HuH-7.5 (cell line): ENCODE measurements at places on chromosomes 13 and 19.

DNA sequence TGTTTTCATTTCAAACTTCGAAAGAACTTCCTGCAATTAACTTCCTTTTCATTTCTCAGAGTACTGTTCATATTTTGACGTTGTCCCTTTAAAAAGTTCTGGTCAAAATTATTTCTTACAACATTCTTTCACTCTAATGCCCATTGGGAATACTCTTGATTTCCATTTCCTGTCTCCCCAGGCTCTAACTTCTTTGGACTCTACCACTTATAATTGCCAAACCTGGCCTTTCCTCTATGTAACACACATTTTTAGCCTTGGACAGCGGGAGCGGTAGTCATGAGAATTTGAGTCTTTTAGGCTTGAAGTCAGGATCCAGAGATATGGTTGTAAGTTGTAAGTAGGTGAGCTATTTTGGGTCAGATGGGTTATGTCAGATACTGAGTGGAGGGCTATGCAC, 163.5 kb upstream of the SPRY2 start:
- DNase-seq = no peak

GRCh38 chr13:54574791-54575190, 1546.2 kb downstream of the OLFM4 start:
- peak; percentile 23 for DNase-seq

DNA sequence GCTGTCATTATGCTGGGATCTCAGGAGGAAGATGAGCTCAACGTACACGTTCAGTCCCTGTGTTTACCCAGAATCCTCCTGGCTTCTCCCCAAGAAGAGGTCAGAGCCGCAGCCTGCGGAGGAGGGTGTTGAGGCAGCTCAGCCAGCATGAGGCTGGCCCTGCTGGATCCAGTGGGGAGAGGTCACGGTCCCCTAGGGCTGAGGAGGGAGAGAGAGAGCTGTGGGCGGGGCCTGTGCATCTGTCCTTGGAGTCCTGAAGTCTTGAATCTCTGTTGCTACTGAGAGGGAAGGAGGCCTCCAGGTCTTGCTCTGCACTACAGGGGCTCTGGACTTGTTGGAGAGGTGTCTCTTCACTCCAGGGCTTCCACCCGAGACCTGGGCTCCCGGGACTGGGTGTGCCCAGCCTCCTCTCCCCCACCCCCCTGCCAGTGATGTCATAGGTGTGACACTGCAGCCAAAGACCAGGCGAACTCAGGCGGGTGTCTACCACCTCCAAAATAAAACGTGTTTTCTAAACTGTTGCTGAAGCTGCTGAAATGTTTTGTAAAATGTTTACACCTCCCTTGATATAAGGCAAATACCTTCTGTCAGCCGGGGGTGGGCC, 77.9 kb upstream of the KCTD15 start:
- DNase-seq = no peak

DNA sequence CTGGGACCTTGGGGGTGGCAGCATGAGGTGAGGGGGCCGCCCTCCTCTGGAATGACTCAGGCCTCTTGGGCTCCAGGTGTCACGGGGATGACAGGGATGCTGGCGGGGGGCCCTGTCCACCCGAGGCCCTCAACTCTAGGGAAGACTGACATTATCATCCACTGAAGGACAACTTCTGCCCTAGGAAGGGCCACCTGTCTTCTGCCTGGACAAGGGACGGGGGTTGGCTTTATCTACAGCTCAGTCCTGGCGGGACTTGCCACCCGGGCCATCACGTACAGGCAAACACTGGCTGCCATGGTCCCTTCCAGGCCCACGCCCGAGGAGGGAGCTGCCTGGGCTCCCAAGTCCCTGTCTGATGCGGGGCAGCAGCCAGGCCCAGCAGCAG, 130.7 kb downstream of the STK24 start:
- DNase-seq = no peak

- DNase-seq = no peak
Measured at GRCh38 chr13:66586489-66586888, 643.6 kb downstream of the PCDH9 start.

DNA sequence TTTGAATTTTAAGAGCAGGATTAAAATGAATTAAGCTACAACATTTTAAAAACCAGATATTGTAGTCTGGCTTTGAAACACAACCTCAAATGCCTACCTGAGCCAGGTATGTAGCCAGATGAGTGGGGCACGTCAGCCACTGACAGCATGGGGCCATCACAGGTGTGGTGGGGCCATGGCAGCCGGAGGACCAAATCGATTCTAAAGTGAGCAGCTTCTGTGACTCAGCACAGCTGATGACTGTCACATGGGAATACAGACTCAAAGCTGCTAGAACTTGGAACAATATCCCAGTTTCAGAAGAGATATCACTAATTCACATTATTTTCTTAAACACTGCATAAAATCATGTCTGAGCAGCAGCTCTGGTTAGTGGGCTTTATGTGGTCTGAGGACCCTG, 52.8 kb downstream of the SERP2 start:
- DNase-seq = no peak

GRCh38 chr19:45191375-45191774, 12.8 kb downstream of the BLOC1S3 start:
- DNase-seq = no peak

DNA sequence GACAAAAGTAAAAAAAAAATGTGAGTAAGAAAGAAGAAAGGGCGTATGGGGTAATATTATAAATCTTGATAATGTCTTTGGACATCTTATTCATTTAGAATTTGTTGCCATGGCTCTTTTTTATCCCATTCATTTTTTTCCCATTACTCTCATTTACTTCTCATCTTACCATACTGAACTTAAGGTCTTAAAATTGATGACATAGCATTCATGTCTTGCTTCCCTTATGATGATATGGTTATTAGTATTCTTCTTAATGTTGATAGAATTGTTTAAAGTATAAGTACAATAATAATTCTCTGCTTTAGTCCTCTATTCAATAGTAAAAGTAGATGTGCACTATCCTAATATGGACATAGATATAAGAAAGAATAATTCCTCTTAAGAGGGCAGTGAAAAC, 204.1 kb upstream of the KLF12 start:
- DNase-seq = no peak

DNA sequence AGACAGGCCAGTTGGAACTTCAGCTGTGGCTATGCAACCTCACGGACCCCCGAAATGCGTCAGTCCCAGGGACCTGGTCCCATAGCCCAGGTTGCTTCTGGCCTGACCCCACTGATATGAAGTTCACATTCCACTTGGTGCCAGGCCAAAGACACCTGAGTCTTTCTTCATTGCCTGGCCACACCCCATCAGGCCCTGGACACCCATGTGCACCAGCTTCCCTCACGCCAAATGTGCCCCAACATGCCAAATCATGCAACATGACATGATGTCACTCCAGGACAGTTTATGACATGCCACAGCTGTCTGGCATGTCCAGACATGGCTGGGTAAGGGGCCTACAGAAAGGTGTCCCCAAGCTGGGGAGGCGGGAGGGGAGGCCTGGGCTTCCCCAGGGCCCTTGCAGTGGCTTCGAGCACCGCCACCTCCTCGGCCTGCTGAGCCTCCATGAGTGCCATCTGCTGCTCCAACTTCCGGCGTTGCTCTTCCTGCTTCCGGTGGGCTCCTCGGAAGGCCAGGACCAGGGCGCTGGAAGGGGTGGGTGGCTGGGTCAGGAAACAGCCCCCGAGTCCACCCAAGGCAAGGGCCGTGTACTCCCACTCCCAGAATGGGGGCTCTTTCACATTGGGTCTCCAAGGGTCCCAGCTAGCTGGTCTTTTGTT, 4.3 kb upstream of the NR2F6 start:
- no peak for DNase-seq

GRCh38 chr13:61052175-61052574, 363.5 kb downstream of the PCDH20 start:
- no peak for DNase-seq

DNA sequence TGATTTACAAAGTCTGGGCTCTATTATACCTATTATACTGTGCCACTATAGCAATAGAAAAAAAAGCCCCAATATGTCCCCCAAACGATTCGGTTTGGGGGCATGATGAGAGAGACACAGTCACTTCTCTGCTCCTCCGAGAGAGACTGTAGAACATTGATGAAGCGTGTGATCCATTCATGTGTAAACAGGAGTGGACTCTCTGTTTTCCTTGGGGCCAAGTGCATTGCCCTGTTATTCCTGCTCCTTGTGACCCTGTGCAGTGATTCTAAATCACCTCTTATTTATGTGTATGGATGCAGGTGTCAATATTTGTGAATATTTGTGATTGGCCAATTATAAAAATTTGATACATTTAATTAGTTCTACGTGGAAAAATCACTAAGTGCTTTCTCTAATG, 17.0 kb downstream of the F10 start:
- no peak for DNase-seq

DNA sequence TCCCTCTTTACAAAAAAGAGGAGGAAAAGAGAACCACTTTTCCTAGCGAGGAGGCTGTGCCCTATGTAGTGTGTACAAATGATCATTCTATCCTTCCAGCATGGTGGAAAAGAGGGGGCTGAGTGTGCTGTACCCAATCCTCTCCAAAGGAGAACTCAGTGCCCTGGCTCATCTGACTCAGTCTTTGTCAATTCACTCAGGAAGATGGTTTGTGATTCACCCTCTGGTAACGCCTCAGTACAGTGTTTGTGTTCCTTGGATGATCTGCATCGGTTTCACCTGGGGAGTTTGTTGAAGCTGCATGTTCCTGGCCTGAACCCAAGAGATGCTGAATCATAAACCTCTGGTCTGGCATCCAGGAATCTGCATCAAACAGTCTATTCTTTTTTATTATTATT, 18.3 kb upstream of the ENOX1 start:
- DNase-seq = no peak

GRCh38 chr13:30138511-30138910, 168.8 kb downstream of the KATNAL1 start:
- no peak for DNase-seq

GRCh38 chr19:49229416-49229815, 71.8 kb downstream of the TRPM4 start:
- no peak for DNase-seq

DNA sequence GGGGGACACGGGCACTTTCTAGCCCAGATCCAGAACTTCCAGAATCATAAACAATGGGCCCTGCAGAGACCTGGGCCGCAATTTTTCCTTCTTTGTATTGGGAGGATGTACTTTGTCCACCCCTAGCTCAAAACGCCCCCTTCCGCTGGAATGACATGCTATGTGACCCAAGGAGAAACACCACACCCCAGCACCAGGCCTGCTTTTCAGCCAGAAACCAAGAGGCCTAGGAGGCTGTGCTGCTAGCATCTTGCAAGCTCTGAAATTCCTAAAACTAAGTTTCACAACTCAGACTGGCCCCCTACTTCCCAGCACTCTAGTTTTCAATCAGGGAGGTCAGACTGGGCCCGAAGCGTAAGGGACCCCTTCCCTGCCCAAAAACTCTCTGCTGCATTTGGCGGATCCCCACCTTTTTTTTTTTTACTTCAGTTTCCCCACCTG, 538 bp downstream of the LSM4 start:
- peak; percentile 83 for DNase-seq

DNA sequence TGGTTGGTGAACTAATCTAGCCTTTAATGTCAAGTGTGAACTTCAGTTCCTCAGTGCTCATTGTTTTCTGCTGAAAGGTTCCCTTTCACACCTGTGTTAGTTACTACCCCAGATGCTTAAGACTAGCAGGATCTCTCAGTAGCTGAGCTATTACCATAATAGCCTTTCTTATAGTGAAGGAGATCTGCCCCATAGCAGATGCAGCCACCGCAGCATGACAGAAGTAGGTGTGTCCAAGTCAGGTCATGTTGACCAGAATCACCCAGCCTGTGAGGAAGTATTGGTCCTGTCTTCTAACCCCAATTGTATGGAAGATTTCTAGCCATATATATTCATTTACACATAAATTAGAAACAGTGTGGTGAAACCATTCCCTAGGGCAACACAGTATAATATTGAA, 37.3 kb downstream of the ZAR1L start:
- DNase-seq = no peak

DNA sequence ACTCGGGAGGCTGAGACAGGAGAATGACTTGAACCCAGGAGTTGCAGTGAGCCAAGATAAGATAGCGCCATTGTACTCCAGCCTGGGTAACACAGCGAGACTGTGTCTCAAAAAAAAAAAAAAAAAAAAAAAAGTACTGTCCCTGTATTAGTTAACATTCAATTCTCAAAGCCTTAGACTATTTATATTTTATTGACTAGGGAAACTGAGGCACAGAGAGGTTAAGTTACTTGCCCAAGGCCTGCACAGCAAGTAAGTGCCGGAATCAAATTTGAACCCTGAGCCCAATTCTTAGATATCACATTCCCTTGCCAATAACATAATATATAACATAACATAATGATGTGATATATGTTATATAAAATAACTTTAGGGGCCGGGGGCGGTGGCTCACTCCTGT, 921 bp upstream of the KLC3 start:
- DNase-seq = no peak

- DNase-seq = no peak
Measured at GRCh38 chr19:12792853-12793289, 1.6 kb downstream of the JUNB start.

DNA sequence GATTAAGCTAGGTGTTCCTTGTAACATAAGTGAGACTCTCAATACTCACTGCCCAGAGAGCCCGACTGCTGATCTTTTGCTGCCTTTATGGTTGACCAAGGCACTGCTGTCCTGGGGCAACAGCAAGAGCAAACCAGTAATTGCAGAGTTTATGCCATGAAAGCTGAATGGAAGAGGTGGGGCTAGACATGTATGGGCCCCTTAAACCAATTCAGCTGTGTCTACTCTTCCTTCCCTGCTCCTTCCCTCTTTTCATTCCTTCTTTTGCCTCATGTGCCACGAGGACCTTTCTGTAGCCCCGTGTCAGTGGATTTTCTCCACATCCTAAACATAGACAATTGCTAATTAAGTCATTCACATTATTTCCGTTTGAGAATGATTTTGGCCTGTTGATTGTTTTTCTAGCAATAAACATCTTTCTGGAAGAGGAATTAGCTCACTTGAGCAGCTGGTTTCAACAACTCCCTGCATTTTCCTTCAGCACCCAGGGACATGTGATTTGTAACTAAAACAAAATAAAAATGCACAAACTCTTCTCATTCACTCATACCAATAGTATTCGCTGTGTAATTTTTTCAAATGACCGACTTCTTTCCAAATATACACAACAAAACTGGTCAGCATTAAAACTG, 40.5 kb downstream of the RAP2A start:
- no peak for DNase-seq

DNA sequence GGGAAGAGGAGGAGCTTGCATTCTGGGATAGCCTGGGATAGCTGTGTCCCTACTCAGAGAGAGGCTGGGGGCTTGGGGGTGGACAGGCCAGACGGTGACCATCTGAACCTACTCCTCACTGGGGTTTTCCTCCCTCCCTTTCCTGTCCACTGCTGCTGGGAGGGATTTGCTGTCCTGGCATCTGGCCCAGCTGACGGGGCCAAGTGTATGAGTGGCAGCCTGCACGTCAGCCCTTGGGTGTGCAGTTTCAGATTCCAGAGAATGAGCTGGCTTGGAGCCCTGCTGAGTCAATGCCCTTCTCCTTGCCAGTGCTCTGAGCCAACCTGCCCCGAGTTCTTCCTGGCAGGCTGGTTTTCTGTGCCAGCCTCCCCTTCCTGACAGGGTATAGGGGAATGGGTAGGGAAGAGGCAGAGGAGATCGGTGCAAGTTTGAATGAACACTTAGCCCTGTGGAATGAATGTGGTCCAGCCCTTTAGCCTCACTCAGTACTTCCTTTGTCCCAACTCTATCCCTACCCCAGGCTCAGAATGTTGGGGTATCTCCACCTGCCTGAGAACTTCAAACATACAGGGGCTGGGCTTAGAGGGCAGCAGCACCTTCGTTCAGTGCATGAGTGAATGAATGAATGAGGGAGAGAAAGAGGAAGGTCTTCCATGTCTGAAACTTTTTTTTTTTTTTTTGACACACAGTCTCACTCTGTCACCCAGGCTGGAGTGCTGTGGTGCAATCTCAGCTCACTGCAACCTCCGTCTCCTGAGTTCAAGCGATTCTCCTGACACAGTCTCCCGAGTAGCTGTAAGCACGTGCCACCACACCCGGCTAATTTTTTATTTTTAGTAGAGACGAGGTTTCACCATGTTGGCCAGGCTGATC, 1.8 kb upstream of the ANGPTL4 start:
- peak; percentile 66 for DNase-seq
